HFFc6 (cell line): ENCODE measurements at places on chromosomes 3 and 15.

GRCh38 chr15:98964466-98965133, 43.0 kb downstream of the PGPEP1L start:
- DNase-seq, result no peak

- no peak for DNase-seq
These were observed 37.6 kb downstream of the SPTSSB start for GRCh38 chr3:161333696-161334095.

DNA sequence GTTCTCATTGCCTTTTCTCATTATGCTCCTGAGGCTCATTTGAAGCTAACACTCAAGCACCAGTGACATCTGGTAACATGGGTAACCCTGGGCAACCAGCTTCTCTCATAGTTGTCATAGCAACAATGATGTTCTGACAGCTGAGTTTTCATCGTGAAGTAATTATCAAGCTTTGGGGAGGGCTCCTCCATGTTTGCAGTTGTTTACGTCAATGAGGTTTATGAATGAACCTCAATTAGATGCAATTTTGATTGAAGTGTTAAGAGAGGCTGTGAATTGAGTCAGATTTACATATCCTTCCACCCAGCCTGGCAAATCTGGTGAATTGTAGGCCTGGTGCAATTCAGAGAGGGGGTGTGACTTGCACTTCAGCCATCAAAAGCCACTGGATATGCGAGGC, 119.3 kb upstream of the CHD2 start:
- DNase-seq, result no peak

DNA sequence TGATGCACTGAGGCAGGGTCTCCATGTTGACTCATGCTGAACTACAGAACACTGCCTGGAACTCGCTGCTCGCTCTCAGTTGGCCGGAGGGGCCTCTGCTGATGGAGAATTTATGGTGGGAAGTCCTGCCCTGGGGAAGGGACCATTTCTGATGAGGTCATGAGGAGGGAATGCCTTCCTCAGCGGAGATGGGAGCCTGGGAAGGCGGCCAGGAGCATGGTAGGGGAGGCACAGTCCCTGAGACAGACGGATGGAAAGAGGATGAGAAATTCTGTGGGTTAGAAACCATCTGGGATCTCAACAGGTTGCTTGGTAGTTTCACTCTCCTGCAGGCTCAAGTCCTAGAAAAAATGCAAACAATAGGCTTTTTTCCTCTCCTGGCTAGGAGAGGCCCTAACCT, 56.8 kb upstream of the TPM1 start:
- DNase-seq, result peak; percentile 63

DNA sequence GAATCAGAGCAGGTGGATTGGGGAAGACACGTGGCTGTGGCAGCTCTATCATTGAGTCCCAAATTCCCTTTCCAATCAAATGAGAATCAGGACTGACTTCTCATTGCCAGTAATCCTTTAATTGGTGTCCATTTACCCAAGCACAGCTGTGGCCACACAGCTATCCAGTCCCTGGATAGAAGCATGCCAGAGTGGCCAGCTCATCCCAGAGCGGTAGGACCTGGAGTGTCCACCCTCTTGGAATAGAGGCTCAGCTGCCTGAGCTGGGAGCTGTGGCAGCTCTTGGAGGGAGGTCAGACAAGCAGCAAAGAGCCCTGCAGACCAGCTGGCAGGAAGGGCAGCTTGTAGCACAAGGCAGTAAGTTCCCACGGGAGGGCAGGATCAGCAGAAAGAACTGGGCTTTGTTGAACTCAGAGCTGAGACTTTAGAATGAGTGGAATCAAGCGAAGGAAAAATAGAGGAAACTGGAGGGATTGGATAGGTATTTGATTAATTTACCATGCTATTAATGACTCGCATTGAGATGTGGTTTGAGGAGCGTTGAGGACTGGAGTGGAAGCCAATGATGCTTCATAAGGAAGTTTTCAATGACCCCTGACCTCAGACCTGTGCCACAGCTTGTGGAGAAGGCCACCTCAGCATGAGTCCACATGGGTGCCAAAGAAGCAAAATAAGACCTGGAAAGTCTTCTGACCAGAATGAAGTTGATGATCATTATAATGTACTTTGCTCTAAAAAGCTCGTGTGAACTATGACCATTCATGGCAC, 6.9 kb upstream of the ALPK3 start:
- DNase-seq, result peak; percentile 60

DNA sequence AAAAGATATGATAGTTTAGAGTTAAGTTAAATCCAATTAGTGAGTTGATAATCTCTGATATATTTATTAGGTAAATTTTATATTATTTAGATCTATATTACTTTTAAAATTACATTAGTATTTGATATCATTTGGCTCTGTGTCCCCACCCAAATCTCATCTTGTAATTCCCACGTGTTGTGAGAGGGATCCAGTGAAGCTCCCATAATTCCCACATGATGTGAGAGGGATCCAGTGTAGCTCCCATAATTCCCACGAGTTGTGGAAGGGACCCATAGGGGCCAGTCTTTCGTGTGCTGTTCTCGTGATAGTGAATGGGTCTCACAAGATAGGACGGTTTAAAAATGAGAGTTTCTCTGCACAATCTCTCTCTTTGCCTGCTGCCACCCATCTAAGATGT, 1183.6 kb downstream of the NSUN3 start:
- DNase-seq, result no peak

DNA sequence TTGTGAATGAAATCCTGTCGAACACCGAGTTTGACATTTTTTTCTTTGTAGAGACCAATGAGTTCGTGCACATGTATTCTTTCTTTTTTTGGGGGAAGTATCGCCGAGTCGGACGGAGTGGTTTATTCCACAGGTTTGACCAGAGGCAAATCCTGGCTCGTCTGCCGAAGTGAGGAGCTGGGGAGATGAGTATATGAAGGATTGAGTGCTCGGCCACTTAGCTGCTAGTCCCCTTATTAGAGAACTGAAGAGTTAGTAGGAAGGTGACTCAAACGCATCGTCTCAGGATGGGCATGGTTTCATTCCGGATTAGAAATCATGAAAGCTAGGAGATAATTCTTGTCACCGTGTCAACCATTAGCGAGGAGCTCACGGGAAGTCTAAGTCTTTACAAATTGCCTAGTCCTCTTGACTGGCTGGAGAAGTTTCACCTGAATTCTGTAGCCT, 154.7 kb upstream of the GOLIM4 start:
- no peak for DNase-seq

GRCh38 chr3:132556508-132557159, 40.4 kb upstream of the ACKR4 start:
- no peak for DNase-seq

GRCh38 chr3:38314112-38314763, 32.1 kb downstream of the SLC22A14 start:
- DNase-seq, result no peak

- DNase-seq, result no peak
These were observed 48.6 kb upstream of the SLCO2A1 start for GRCh38 chr3:134078169-134078831.

GRCh38 chr3:177263615-177264368, 66.5 kb upstream of the TBL1XR1 start:
- peak; percentile 2 for DNase-seq

DNA sequence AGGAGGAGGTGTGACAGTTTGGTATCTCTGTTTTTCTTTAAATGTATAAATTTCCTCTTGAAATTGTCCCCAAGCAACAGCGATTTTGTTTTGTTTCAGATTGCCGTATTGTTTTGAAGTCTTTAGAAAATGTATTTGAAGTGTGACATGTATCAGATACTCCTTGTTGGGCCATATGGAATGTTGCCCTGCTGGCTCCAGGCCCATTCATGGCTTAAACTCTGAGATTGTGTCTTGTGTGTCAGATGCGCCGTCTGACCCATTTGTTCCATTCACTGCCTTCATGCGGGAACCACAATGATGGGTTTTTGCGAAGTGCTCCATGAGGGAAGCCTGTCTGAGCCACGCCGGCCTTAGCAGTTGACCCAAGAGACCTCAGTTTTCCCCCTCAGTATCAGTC, 75.2 kb upstream of the ADAMTSL3 start:
- DNase-seq, result no peak

DNA sequence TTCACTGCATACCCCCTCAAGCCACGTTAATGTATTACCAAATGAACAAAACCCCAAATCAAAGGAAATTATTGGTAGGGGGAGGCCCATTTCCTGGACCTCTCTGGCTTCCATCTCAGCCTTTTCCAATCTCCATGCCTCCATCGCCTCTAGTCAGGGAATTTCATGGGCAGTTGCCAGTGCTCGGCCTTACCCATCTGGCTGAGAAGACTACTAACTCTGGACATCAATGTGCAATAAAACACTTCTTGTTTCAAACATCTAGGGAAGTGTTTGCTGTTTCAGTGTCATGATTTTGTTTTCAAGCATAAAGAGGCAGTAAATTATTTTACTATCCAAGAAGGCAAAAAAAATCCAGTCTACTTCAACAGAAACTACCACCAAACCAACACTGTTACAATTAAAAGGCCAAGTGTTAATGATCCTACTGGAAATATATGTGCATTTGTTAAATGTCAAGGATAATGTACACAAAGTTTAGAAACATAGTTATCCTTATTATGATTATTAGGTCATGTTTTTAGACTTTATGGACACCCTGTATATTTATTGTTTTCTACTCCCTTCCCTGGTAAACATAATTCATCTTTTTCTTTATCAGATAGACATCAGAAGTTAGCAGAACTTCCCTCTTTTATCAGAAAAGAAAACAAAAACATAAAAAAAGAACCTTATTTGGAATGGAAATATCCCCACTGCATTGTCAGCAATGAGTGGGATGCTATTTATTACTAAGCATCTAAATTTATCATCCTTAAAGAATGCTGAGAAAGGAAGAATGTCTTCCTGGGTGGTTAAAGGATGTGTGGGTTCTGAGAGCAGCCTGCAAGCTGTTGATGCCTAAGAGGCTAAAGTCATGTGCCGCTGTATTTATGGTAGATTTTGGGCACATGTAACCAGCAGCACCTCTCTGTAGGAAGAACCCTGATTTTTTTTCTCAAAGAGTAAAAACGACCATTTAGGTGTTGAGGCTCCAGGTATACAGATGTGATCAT, 15.2 kb downstream of the LDHAL6B start:
- peak; percentile 85 for DNase-seq

- no peak for DNase-seq
These were observed 4.4 kb upstream of the FOXB1 start for GRCh38 chr15:59999612-60000112.

GRCh38 chr15:59976480-59977271, 27.4 kb upstream of the FOXB1 start:
- DNase-seq, result no peak

DNA sequence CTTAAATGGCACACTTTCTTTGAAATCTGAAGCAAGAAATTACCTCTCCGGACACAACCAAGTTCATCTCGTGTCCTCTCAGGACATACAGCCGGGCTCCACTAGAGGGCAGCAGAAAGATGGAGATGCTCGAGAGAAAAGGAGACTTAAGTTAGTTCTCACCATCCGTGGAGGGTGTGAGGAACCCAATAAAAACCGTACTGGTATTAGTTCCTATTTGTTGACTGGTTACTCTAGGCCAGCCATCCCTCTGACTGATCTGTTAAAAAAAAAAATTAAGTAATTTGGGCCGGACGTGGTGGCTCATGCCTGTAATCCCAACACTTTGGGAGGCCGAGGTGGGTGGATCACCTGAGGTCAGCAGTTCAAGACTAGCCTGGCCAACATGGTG, 7.9 kb upstream of the CYP11A1 start:
- peak; percentile 74 for DNase-seq

- peak; percentile 48 for DNase-seq
These were observed 68.8 kb downstream of the PLOD2 start for GRCh38 chr3:146092230-146092629.

DNA sequence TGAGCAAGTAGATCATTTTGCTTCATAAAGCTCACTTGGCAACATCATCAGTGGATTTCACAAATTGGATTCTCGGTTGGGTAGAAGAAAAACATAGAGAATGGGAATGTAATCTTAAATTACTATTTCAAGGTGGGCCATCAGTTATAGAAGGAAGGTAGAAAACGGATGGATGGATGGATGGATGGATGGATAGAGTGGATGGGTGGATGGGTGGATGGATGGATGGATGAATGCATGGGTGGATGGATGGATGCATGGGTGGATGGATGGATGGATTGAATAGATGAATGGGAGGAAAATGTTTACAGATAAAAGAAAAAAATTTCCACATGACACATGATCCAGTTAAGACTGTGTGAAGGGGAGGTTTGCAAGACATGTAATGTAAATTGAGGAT, 159.7 kb downstream of the MEX3B start:
- DNase-seq, result no peak

DNA sequence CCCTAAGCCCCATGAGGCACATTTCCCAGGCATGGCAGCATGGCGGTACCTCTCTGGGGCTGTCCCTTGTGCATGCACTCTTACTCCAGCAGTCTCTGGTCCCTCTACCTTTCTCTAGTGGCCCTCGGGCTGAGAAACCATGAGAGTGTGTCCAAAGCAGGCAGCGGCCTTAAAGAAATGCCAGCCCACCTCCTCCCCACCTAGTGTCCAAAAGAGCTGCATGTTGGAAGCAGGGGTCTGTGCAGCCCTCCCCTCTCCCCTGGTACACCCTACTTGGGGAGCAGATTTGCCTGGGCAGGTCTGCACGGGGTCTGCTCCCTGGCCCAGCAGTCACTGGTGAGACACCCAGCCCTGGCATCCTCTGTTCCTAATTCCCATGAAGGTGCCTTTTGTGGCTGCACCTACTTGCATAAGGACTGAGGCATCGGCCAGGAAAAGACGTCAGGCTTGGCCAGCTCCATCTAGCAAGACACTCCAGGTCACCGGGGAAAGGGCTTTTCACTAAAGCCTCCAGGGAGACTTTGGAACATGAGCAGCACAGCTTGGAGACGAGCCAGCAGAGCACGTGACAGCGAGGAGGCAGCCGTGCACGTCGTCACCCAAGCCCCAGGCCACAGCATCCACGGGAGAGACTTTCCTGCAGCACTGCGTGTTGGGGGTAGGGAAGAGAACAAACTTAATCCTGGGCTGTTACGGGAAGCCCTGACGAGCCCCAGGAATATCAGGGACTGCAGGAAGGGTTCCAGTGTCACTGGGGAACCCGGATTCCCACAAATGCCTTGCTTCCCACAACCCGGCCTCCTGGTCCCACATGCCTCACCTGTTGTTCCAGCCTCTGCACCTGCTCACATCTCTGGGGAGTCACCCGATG, 38.8 kb downstream of the TM2D3 start:
- peak; percentile 11 for DNase-seq

DNA sequence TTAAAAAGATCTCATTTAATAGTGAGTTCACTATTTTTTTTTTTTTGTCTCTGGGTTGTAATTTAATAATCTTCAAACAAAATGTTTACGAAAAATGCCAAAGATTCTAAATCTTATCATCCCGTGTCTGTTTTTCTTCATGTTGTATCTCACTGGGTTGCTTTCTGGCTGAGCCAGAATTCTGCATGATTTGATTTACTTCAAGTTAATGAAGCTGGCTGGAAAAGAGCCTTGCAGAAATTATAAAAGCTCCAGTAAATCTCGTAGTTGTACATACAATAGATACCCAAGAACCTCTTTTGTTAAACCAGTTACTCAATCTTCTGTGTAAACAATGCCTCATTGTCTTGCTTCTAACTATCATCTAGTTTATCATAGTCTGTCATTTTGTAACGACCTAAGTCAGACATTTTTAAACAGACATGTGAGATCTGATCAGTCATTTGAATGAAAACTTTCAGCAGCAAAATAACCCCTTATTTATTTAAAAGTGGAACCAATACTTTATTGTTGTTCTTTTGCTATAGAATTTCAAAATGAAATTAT, 249.0 kb downstream of the MCTP2 start:
- DNase-seq, result no peak

GRCh38 chr3:10553591-10554235, 48.3 kb upstream of the ATP2B2 start:
- DNase-seq, result no peak
